ENCODE measurements at places on chromosomes 1 and 21.

GRCh38 chr1:39205781-39206464 is 1.4 kb downstream of the MACF1 start:
- DNase-seq = no peak

DNA sequence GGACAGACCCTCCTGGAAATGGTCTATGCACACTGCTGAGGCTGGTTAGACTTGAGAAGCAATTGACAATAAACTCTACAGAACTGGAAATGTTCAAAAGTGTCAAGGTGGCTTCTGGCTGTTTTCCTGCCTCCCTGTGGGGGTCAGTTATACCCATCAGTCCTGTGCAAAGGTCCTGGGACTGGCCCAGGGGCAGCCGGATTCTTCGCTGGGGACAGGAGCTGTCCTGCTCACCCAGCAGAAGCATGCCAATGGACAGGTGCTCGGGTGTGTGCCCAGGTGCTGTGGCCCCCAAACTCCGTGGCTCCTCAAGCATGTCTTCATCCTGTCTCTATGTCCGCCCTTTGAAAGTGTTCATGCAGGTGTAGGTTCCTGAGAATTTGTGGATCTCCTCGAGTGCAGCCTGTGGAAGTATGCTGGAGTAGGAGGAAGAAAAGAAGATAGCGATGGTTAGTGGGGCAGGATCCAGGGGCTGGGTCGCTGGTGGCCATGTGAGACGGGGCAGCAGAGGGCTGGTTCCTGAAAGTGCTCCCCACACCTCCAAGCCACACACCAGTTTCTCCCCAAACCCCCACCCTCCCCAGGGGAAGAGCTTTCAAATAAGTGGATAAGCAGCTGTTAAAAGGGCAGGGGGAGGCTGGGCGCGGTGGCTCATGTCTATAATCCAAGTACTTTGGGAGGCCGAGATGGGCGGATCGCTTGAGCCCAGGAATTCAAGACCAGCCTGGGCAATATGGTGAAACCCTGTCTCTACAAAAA is 49.8 kb downstream of the DHRS3 start:
- DNase-seq = no peak

DNA sequence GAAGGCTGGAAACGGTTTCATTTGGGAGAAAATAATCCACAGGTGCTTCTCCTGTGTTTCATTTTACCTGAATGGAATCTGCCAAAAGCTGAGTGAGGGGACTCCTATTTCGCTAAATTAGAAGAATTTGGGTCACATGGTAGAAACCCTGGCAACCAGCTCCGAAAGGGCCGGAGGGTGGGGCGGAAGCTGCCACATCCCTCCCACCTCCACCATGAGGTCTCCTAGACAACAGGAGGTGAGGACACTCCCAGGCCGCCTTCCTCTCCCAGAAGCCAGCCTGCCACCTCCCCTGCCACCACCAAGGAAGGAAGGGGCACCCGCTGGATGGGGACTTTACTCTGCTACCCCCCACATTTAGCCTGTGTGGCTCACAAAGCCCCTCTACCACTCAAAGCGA is 199.9 kb upstream of the ZC3H12A start:
- DNase-seq = no peak

- no peak for DNase-seq
Observed at GRCh38 chr1:60981357-60981756, 101.0 kb upstream of the NFIA start.

GRCh38 chr1:93816970-93817678 is 61.9 kb downstream of the DNTTIP2 start:
- no peak for DNase-seq

- DNase-seq = no peak
Observed at GRCh38 chr1:229034342-229034741, 236.6 kb upstream of the RAB4A start.

GRCh38 chr1:162272419-162272818 is 104.2 kb downstream of the SPATA46 start:
- no peak for DNase-seq

- no peak for DNase-seq
Observed at GRCh38 chr1:205954819-205955404, 11.7 kb upstream of the SLC26A9 start.

GRCh38 chr1:159854116-159854692 is 8.3 kb downstream of the VSIG8 start:
- DNase-seq = no peak

DNA sequence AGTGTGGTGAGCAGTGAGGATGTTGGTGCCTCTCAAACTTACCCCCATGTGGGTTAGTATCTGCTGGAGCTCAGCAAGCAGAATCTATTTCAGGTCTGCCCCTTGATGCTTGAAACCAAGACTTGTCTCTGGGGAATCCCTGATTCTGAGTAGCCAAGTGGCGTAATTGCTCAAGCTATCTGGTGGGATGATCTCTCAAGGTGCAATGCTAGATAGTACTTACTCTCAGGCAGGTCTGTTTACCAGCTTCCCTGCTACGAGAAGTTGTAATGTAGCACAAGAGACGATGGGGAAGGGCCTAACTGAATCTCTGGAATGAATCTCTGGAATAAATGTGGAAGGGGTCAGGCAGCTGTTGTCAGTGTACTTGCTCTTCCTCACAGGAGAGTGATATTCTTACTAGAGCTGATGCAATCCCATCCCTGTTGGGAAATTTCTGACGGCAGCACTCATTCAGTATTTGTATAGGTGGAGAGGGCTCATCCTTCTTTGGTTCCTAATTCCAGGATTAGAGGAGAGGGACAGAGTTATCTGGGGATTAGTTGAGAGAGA is 65.4 kb downstream of the MACF1 start:
- no peak for DNase-seq

- DNase-seq = no peak
Observed at GRCh38 chr1:197307551-197307950, 39.5 kb downstream of the CRB1 start.

DNA sequence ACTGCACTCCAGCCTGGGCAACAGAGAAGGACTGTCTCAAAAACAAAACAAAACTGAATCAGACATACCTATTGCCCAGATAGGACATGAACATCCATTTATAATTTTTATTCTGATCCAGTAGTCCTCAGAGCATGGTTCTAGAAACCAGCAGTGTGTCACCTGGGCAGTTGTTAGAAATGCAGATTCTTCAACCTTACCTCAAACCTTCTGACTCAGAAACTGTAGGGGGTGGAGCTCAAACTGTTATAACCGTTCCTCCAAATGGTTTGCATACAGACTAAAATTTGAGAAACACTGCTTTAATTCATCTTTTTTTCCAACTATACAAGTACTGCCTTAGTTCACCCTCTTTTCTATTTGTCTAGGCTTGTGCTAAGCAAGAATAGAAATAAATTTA is 6.0 kb downstream of the NASP start:
- DNase-seq = no peak

DNA sequence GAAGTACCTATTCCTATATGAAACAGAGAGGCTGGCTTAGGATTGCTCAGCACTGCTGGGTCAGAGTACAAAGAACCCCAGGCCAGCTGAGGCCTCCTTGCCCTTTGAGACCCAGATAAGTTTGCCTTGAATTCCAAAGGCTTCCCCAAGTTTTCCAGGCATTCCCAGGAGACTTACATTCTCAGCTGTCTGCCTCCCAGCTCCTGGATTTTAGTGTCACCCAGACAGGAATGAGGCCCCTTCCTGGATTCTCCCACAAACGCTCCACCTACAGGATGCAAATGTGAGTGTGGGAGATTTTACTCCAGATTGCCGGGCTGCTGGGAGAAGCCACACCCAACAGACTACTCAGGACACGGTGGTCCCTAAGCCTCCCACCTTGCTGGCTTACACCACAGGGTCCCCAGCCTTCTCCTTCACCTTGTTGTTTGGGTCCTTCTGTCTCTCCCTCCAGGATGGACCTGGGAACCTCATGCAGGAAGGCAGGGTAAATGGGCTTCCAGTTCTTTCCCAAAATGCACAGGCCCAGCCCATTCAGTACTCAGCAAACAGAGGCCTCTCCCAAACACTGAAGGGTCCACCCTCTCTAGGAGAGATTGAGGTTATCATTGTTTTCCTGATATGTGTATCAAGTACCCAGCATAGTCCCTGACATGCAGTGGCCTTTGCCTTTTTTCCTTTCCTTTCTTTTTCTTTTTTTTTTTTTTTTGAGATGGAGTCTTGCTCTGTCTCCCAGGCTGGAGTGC is 10.6 kb downstream of the RHBG start:
- no peak for DNase-seq

GRCh38 chr1:187787736-187788135 is 959.0 kb downstream of the PLA2G4A start:
- DNase-seq = no peak

GRCh38 chr1:157004806-157005205 is 40.7 kb downstream of the ARHGEF11 start:
- DNase-seq = no peak

- no peak for DNase-seq
Observed at GRCh38 chr1:241077386-241078147, 279.4 kb downstream of the RGS7 start.

GRCh38 chr1:3912809-3913685 is 13.0 kb upstream of the C1orf174 start:
- DNase-seq = no peak

DNA sequence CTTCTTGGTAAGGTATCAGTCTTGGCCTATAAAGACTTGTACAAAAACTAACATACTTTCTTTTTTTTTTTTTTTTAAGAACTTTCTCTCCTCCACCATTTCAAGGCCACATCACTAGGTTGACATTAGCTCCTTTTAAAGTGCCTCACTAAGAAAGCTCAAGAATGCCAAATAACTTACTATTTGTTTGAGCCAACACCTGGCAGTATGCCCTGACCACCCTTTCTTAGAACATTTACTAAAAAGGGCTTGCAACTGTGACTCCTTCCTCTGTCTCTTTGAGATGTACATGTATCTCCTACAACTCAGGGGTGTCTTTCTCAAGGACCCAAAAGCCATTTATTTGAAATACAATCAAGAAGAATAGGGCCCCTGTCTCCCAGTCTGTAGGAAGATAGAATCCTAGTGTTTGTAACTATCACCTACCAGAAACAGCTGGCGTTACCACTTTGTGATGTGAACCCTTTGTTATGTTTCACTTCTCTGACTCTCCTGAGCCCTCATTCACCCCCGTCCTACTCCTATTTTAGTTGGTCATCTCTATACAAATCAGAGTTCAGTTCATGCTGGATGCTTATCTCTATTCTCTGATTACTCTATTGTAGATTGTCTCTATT is 12.2 kb upstream of the SAMD13 start:
- DNase-seq = no peak

DNA sequence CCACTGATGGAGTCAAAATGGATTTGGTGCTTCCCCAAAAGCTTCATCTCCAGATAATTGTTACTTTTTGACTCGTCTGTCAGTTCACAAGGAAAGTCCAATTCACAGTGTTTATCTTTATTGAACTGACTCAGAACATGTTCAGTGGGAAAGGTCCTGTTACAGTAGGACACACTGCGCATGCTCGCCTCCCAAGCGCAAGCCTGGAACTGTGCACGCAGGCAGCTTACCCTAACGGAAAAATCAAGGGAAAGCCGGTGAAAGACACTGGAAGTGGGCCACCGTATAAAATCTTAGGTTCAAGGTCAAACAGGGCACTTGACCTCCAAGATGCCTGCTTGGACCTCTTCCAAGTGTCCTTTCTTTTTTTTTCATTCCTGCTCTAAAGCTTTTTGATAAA is 174.6 kb downstream of the USP25 start:
- no peak for DNase-seq

GRCh38 chr1:157992031-157992832 is 1.2 kb upstream of the KIRREL1 start:
- no peak for DNase-seq

DNA sequence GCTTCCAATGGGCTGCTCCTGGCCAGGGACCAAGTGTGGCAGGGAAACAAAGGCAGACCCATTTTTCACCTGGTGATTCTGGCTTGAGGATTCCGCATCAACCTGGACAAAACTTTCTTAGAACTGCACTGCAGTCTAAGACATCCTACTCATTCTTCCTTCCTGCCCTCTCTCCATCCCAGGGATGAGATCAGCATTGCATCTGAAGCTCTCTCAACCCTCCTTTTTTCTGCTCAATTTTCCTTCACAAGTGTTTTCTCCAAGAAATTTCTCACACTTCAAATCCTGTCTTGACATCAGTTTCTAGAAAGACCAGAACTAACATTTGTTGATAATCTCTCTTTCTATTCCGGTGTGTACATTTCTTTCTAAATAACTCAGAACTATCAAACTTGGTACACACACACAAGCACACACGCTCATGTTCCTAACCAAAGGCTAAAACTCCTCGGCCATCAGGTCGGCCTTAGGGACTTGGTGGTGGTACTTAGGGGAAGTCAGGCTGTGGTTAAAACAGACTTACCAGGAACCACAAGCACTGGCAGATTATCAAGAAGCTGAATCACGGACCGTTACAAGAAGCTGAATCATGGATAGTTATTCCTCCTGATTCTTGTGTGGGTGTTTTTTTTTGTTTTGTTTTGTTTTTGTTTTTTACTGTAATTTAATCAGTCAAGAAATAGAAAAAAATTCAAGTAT is 21.0 kb upstream of the CXADR start:
- no peak for DNase-seq

DNA sequence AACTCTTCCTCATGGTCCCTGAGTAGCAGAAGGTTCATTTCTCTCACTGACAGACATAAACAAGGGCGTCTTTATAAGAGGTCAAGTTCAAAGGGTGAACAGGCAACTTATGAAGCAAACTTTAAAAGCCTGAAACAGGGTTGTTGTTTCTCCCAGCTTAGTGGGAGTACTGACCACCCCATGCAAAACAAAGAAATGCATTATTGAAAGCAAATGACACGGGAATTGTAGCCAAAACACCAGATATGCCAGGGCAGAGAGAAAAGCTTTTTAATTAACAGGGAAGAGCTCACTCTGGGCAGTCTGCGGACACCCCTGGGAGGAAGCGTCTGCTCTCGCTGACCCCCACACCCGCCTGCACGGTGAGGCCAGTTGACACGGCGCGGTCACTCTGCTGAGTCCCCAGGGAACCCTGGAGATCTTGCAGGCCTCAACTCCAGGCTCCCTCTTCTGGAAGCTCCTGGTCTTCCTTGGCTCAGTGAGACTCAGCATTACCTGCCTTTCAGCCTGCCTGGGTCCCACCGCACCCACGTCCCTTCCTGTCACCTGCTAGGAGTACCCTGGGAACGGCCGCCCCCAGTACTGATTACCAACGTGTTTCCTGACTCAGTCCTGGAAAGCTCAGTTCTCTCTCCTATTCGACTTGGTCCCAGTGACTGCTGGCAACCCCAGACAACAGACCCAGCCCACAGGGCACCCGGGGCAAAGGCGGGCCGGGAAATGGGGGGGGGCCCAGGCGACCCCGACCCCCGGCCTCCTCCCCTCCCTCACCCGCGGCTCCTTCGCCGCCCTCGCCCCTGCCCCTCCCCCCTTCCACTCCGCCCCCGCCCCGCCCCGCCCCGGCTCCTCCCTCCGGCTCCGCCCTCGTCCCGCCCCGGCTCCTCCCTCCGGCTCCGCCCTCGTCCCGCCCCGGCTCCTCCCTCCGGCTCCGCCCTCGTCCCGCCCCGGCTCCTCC is 972 bp downstream of the CFAP410 start:
- DNase-seq = no peak

Measured in T follicular helper cell (primary cell).